AG10803 (cell line): ENCODE measurements at places on chromosomes 11 and 22.

- no peak for DNase-seq
Measured at GRCh38 chr22:20977019-20977418, 5.1 kb upstream of the LZTR1 start.

- DNase-seq = peak; percentile 14
Measured at GRCh38 chr11:76885390-76886097, 24.8 kb downstream of the ACER3 start.

DNA sequence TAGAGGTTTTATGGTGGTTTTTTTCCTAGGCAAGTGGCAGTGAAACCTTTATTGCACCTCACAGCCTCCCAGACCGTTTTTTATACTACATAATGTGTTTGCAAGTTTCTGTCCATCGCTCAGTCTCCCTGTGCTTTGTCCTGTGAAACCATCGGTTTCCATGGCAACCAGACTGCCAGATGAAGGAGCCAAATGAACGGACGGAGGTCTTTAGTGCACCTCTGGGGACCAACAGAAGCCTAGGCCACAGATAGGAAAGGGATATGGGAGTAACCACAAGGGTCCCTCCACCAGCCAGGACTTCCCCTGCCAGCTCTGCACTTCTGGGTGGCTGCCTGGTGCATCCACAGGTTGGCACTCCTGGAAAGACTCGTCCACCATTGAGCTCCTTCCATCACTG is 165.0 kb downstream of the CHST1 start:
- no peak for DNase-seq

DNA sequence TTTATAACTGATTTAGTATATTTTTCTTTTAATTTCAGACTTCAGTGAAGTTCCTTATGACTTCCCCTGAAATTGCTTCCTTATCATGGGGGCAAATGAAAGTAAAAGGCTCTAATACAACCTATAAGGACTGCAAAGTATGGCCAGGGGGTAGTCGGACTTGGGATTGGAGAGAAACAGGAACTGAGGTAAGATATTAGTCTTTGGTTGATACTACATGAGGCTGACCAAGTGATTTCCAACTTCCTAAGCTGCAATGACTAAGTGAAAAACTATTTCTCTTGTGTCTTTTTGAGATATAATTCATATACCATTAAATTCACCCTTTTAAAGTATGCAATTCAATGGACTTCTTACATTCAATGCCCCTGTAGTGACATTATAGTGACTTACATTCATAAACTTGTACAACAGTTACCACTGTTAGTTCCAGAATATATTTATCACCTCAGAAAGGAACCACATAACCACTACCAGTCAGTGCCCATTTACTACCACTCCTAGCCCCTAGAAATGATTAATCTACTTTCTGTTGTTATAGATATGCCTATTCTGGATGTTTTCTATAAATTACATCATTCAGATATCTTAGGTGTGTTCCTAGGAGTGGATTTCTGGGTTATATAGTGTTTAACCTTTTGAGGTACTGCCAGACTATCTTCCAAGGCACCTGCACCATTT is 21.6 kb downstream of the AAMDC start:
- DNase-seq = peak; percentile 6

GRCh38 chr11:14821031-14821430 is 71.0 kb downstream of the CYP2R1 start:
- no peak for DNase-seq

- DNase-seq = no peak
Measured at GRCh38 chr11:64890522-64890939, 12.1 kb upstream of the EHD1 start.

GRCh38 chr11:92829121-92829520 is 140.3 kb upstream of the MTNR1B start:
- DNase-seq = no peak

DNA sequence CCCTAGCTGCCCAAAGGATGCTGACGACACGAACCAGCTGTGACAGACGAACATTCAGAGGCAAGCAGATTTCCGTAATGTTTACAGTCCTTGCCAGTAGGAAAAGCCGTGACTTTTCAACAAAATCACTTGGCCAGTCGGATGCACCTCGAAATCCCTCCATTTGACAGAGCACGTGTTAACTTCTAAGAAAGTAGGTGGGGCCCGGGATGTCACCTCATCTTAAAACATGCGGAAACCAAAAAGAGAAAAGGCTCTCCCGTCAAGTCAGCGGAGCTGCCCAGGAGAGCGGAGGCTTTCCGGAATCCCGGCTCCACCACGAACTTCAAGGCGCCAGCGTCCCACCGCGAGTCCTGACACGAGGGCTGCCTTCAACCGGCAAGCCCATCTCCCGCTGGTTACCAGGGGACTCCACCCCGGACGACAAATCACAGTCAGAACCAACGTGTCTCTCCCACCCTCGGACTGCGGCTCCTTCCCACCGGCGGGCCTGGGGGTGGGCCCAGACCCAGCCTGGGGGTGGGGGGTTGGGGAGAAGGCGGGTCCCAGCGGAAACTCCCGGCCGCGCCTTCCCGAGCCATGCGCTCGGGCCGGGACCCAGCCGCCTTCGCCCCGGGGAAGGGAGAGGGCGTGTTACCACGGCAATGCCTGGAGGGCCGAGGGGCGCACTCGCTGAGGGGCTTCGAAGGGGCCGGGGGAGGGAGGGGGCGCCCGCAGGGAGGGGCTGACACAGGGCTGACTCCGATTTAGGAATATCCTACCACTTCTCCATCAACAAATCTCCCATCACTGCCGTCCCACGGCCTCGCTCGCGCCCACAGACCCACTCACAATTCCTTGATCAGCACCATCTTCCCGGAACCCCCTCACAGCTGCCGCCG is 475 bp downstream of the PITPNB start:
- peak; percentile 39 for DNase-seq

DNA sequence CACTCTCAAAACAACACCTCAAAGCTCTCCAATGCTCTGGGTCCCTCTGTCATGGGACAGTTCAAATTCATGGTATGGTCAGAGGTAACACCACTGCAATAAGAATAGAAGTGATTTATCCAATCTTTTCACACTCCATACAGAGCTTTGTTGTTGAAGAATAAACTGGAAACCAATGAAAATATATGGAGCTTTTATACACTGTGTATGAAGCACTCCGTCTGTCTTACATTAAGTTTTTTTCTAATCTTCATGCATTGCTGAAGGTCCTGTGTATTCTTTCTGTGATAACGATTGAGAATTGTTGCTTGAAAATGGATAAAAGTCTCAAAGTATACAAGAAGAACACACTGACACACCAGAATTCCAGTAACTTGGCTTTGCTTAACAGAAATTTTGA is 603.7 kb upstream of the LUZP2 start:
- DNase-seq = no peak

DNA sequence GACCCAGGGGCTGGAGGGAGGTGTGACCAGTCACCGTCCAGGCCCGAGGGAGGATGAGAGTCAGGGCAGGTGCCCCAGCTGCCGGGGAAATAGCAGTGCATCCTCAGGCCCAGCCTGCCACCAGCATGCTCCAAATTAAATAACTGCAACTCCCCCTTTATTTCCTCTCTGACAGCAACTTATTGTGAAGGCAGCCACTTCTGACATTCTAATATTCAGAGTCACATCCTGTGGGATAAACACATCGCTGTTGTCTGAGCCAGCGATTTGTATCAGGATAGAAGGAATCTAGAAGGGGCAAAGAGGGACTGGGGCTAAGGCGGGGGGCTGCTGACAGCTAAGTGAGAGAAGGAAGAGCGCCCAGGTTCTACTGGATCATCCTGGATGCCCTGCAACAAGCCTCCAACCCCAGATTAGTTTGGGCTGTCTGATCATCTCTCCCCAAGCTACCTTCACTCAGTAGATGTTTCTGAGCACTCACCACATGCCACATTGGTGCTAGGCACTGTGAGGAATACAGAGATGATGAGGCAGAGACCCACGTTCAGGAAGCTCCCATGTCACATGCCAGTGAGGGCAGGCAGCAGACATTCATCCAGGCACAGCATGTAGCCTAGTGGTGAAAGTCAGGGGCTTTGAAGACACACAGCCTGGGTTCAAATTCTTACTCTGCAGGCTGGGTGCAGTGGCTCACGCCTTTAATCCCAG is 214.1 kb downstream of the BUD13 start:
- peak; percentile 68 for DNase-seq

- DNase-seq = no peak
Measured at GRCh38 chr11:75541193-75542087, 15.7 kb upstream of the GDPD5 start.

- no peak for DNase-seq
Measured at GRCh38 chr11:70574725-70575347, 176.5 kb downstream of the CTTN start.

DNA sequence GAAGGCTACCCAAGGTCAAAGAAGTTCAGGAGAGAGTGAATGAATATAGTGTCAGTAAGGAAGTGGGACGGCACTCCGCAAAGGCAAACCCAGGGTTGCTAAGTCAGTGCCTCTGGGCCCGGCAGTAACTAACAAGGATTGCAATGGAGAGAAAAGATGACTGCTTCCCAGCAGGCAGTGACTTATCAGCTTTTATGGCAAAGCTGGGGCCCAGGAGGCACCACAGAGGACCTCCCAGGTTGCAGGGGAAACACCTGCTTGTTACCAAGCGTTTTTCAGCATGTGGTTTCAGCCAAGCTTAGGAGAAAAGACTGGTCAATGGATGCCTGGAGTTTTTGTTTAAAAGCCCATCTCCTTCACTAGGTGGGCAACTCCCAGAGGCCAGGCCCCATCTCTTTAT is 11.3 kb downstream of the CACNG2 start:
- DNase-seq = no peak

DNA sequence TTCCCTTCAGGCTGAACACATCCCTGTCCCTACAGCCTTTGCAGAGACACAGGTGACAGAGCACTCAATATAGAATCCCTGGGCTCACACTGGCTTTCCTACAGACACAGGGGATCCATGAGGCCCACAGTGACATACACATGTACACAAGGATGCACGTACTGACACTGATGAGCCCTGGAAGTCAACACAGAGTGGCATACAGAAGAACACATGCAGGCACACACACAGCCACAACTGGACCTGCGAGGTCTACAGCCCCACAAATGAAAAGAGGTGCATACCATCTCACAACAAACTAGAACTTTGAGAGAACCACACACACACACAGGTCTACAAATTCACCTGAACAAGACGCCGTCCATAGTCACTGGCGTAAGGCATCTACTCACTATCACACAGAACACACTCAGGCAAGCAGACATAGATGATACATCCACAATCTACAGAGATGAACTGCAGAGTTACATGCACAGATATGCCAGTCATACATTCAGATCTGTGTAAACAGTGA is 3.5 kb upstream of the ZNF74 start:
- DNase-seq = no peak

- DNase-seq = no peak
Measured at GRCh38 chr11:113308601-113309000, 5.8 kb upstream of the TTC12 start.

DNA sequence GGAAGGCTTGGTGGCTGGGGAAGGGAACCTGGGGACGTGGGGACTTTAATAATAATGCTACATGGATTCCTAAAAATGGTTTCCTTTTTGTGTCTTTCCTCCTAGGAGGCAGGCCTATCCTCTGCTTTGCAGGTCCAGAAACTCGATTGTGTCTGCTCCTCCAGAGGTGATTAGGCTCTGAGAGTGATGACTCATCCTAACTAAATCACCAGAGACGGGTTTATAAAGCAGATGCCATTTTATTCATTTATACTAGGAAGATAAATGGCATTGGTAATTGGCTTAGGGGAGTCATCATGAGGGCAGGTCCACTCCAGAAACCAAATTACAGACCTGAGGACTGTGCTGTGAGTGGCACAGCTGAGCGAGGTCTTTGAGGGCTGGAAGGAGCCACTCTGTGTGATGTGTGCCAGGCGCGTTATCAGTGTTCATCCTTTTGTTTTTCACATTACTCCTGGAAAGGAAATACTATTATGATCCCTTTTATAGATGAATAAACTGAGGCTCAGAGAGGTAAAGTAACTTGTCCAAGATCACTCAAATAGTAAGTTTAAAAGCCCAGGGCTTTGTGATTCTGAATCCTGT is 7.1 kb downstream of the NLRX1 start:
- DNase-seq = no peak

GRCh38 chr11:15935373-15935772 is 421.0 kb downstream of the SOX6 start:
- DNase-seq = no peak

GRCh38 chr22:37749831-37750595 is 53.2 kb downstream of the TRIOBP start:
- DNase-seq = peak; percentile 68

- DNase-seq = peak; percentile 11
Measured at GRCh38 chr11:2072551-2073261, 66.5 kb downstream of the IGF2 start.

DNA sequence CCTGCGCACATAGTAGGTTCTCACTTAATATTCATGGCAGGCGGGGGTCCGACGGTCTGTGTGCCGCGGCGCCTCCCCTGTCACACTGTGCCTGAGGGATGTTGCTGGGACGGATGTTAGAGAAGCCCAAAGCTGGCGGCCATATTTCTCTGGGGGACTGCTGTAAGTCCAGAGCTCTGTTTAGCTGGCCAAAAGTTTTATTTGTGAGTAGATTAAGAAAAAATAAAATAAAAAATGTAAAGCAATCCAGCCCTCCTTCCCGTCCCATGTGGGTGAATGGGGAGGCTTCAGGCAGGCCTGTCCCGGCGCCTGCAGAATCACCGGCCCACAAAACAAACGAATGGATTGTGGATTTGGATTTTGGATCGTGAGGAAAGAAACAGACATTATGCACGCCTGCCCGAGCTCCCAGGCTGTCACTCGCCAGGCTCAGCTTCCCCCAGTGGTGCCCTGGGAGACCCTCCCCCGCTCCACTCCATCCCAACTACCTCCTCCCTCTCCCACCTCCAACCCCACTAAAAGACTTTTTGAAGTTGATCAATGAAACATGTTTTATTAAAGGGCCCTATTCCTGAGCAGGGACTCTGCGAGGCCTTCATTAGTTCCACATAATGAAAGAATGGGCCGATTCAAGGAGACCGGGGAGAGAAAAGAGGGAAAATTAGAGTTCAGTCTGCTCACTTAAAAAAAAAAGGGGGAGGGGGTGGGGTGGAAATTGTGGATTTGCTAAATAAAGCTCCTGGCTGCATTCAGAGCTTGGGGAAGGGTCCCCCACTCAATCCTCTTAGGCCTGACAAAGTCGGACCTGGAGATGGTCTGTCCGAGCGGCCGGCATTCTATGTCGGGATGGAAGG is 20.4 kb upstream of the SCUBE1 start:
- DNase-seq = no peak

DNA sequence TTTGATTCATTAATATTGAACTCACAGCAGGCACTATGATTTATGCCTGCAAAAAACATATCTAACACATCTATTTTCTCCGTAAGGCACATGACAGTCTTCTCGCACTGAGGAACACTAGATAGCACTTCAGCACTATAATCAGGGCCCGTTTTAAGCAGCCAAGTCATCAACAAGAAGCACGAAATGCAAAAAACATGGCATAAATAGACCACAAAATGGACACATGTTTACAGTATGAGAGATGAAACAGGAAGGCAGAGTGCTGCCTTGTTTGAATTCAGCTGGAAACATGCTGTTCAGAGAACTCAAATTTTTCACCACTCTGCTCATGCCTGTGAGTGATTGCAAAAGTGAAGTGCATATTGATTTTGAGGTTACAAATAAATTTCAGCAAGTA is 205.8 kb upstream of the PDGFD start:
- DNase-seq = peak; percentile 4

GRCh38 chr11:114183044-114183511 is 113.1 kb upstream of the NNMT start:
- no peak for DNase-seq
